ENCODE measurements at places on chromosomes 12 and 14. TPM values are rescaled to one million over a fixed set of nuclear protein-coding genes. Genes with fewer than 3 reads are reported as not detected.

CLMN gene
- 1.6 TPM for total RNA-seq

CIT gene
- 111 TPM for total RNA-seq

ATP23 gene
- total RNA-seq = 21.3 TPM

GALNT16 gene
- total RNA-seq = not detected

HOXC13 gene
- total RNA-seq = not detected

TFCP2 gene
- 38.8 TPM for total RNA-seq

GRCh38 chr12:23757541-23757962 is 191.9 kb downstream of the SOX5 start:
- no peaks in the 10 kb centered on the region for H3K4me1 ChIP-seq
- H3K4me3 ChIP-seq = no peak overlapping the region
- H3K27ac ChIP-seq = no peak overlapping the region
- no peak for DNase-seq
- H3K36me3 ChIP-seq = no peaks in the 10 kb centered on the region
- H3K27me3 ChIP-seq = no peaks in the 10 kb centered on the region

DNA sequence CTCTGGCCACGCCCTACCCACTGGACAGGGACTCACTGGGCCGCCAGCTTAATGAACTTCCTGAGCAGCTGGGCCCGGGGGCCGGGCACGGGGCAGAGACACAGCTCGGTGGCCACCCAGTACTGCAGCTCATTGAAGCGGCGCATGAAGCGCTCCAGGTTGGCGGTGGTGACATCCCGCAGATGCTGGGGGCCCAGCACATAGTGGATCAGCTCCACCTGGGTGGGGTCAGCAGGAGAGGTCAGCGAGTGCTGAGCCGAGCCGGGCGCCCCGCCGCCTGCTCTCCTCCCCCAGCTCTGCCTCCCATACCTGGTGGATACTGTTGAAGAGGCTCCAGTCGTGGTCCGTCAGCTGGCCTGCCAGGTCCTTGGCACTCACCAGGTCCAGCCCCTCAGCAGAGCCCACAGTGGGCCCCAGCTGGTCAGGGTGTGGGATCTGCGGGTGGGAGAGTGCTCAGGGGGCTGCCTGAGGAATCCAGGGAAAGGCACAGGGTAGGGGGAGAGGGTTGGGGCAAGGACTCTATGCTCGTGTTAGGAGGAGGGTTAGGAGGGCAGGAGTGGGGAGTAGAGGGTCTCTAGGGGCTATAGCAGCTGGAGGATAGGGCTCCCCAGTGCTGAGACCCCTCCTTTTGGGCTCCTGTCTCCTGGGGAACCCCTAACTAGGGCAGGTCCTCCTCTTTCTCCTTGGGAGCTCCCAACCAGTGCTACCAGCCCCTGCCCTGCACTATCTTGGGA is 15.5 kb upstream of the ENDOU start:
- H3K4me1 ChIP-seq = peaks cover 26% of the 10 kb centered on the region
- peak overlapping the region; percentile 34 for H3K27ac ChIP-seq
- peaks cover 16% of the 10 kb centered on the region for H3K27me3 ChIP-seq
- no peaks in the 10 kb centered on the region for H3K36me3 ChIP-seq
- DNase-seq = no peak
- H3K4me3 ChIP-seq = no peak overlapping the region

DNA sequence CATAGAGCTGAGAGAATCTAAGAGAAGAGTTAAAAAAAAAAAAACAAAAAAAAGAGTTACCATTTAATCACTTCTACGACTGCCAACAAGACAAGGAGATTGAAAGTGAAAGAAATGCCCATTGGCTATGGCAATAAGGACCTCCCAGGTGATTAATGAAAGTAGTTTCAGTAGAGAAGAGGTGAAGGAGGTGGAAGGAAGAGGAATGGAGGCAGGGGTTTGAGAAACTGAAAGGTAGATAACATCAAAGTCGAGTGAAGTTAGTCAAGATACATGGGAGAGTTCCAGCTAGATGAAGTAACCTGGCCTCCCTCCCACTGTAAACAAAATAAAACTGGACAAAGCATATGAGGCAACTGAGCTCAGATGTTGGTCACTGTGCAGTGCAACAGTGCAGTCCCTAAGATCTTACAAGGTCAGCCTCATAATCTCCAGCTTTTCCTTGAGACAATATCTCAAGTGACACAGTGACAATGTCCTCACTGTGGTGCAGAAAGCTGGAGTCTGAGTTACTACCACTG is 118.0 kb upstream of the CCDC198 start:
- no peak overlapping the region for H3K27ac ChIP-seq
- H3K36me3 ChIP-seq = no peaks in the 10 kb centered on the region
- H3K4me1 ChIP-seq = no peaks in the 10 kb centered on the region

DNA sequence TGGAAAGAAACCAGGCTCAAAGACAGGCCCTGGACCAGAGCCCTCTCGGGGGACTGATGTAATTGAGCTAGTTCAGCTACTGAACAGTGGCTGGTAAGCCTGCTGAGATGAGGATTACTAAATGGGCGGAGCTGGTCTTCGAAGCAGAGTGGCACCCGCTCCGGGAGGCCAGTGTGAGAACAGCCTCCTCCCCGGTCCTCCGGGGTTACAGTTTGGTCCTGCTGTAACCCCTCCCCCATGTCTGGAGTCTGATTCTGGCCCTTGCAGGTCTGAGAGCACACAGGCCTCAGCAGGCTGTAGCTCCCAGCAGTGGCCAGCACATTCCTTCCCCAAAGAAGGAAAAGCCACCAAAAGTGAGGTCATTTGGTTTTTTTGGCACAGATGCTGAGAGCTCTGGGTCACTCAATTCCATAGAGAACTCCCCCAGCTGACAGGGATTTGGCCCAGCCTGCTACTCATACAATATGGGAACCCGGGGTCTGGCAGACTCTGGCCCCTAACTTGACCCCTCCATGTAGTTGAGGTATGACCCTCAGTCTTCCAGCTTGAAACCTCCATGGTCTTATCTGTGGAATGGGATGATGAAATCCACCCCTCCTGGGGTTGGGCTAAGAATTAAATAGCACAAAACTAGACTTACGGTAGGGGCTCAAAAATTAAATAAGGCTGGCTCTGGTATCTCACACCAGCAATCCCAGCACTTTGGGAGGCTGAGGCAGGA is 39.0 kb downstream of the ACTN1 start:
- peaks cover 54% of the 10 kb centered on the region for H3K4me1 ChIP-seq
- peak overlapping the region; percentile 42 for H3K27ac ChIP-seq
- DNase-seq = no peak
- H3K27me3 ChIP-seq = no peaks in the 10 kb centered on the region

- no peak for DNase-seq
- H3K27me3 ChIP-seq = peaks cover 6% of the 10 kb centered on the region
- H3K4me3 ChIP-seq = no peak overlapping the region
Observed at GRCh38 chr14:93707475-93707874, 80.8 kb downstream of the PRIMA1 start.

- peak overlapping the region; percentile 97 for H3K4me3 ChIP-seq
- no peak for DNase-seq
- H3K27ac ChIP-seq = peak overlapping the region; percentile 96
- peaks cover 16% of the 10 kb centered on the region for H3K27me3 ChIP-seq
- peaks cover 55% of the 10 kb centered on the region for H3K4me1 ChIP-seq
Observed at GRCh38 chr14:64987438-64987767, 708 bp downstream of the FNTB start.

- H3K36me3 ChIP-seq = no peaks in the 10 kb centered on the region
- no peak overlapping the region for H3K27ac ChIP-seq
- H3K4me1 ChIP-seq = no peaks in the 10 kb centered on the region
- DNase-seq = no peak
- H3K27me3 ChIP-seq = no peaks in the 10 kb centered on the region
Observed at GRCh38 chr14:94473666-94474410, 2.2 kb downstream of the SERPINA9 start.

DNA sequence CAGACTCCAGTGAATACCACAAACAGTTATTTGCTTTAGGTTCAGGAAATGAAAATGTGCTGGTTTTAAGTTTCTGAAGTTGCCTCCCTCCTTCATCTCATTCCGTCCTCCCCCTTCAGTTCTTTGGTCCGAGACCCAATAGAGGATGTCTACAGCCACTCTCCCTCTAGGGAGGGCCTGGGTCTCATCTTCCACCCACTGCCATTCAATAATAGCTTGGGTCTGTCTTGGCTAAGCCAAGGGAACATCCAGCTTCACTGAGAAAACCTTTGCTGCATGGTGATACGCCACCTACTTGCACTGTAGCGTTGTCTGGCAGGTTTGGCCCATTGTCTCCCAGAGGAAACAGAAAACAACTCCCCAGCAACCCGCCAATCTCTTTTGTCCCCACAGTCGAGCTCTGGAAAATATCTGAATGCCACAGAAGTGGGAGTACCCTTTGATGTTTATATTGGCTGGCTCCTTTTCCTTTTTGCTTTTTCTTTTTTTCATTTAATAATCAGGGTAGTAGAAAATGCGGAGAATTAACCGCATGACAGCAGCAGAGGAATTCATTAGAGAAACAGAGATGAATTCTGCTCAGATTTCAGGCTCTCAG is 380.1 kb downstream of the RAD51B start:
- no peak overlapping the region for H3K4me3 ChIP-seq
- no peak overlapping the region for H3K27ac ChIP-seq
- DNase-seq = no peak
- H3K36me3 ChIP-seq = peaks cover 7% of the 10 kb centered on the region
- peaks cover 13% of the 10 kb centered on the region for H3K4me1 ChIP-seq

DNA sequence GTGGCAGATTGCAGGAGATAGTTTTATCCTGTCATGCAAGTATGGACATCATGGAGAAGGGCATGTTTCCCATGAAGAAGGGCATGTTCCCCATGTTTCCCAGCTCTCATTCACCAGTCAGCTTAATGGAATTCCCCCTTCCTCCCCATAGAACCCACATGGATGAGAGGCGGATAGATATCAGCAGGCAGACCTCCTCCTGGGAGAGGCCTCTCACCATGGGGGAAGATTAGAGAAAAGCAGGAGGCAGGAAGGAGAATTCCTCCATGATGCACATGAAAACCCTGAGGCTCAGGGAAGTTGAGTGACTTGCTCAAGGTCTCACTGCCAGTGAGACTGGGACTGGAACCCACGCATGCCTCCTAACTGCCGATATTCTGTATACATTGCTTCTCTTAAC is 92.9 kb upstream of the FOXN3 start:
- peaks cover 30% of the 10 kb centered on the region for H3K36me3 ChIP-seq
- peaks cover 56% of the 10 kb centered on the region for H3K4me1 ChIP-seq
- peak overlapping the region; percentile 72 for H3K4me3 ChIP-seq
- peak overlapping the region; percentile 98 for H3K27ac ChIP-seq
- no peaks in the 10 kb centered on the region for H3K27me3 ChIP-seq

DNA sequence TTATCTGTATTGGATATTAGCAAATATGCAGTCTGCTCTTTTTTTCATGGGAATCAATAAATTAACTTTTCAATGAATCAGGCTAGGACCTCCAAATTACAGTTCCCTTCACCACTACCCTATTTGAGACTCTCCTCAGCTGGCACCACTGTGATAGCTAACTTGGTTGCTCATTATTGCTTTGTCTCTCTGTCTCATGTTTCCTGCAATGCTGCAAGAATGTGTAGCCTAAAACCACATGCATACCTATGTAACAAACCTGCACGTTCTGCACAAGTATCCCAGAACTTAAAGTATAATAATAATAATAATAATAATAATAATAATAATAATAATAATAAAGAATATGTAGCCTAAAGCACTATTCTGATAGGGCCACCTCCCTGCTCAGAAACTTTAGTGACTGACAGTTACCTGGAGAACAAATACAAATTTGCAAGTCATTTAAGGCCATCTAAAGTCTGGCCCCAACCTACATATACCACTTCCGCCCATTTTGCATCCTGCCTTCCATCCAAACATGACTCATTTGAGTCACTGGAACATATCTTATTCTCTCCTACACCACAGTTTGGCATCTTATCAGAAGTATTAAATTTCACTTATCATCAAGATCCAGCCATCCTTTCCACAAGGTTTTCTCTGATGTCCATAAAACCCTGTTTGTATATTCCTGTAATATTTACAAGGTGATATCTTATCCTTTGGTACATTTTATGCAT is 215.1 kb downstream of the LRRK2 start:
- DNase-seq = no peak
- no peak overlapping the region for H3K4me3 ChIP-seq
- H3K36me3 ChIP-seq = no peaks in the 10 kb centered on the region
- no peak overlapping the region for H3K27ac ChIP-seq
- H3K4me1 ChIP-seq = no peaks in the 10 kb centered on the region

GRCh38 chr12:20549108-20549719 is 145.9 kb upstream of the SLCO1C1 start:
- H3K27me3 ChIP-seq = no peaks in the 10 kb centered on the region
- H3K36me3 ChIP-seq = no peaks in the 10 kb centered on the region
- DNase-seq = no peak

- DNase-seq = no peak
- no peaks in the 10 kb centered on the region for H3K27me3 ChIP-seq
- peaks cover 31% of the 10 kb centered on the region for H3K4me1 ChIP-seq
- no peak overlapping the region for H3K4me3 ChIP-seq
- no peak overlapping the region for H3K27ac ChIP-seq
- H3K36me3 ChIP-seq = no peaks in the 10 kb centered on the region
Observed at GRCh38 chr14:102951034-102951433, 28.6 kb downstream of the AMN start.

- peaks cover 33% of the 10 kb centered on the region for H3K27me3 ChIP-seq
- H3K27ac ChIP-seq = no peak overlapping the region
- H3K36me3 ChIP-seq = no peaks in the 10 kb centered on the region
- peak overlapping the region; percentile 55 for H3K4me3 ChIP-seq
- no peak for DNase-seq
Observed at GRCh38 chr14:24052656-24053547, 1.1 kb downstream of the CARMIL3 start.

DNA sequence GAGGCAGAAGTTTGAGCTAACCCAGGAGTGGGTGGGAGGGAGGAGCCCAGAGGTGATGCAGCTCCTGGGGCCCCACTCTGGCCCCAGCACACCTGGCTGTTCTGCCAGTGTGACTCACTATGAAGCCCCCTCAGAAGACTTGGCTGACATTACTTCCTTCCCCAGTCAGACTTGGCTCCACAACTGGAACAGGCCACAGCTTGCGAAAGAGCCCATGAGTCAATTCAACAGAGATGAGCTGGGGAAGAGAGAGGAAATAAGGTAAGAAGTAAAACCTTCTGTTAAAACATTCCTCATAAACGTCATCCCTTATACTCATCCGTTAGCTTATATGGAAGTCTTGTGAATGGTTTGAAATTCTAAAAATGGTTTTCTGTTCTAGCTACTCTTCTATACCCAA is 245.9 kb downstream of the ADAMTS20 start:
- DNase-seq = no peak
- no peaks in the 10 kb centered on the region for H3K4me1 ChIP-seq
- H3K27me3 ChIP-seq = no peaks in the 10 kb centered on the region
- no peak overlapping the region for H3K4me3 ChIP-seq
- H3K27ac ChIP-seq = no peak overlapping the region

GRCh38 chr14:26128931-26129671 is 468.7 kb downstream of the NOVA1 start:
- H3K36me3 ChIP-seq = no peaks in the 10 kb centered on the region
- H3K27me3 ChIP-seq = no peaks in the 10 kb centered on the region
- no peaks in the 10 kb centered on the region for H3K4me1 ChIP-seq
- DNase-seq = no peak
- no peak overlapping the region for H3K27ac ChIP-seq

- no peak for DNase-seq
- H3K4me1 ChIP-seq = peaks cover 7% of the 10 kb centered on the region
- no peak overlapping the region for H3K4me3 ChIP-seq
Observed at GRCh38 chr12:1117371-1117770, 126.3 kb downstream of the ERC1 start.

GRCh38 chr12:91009319-91009950 is 4.7 kb upstream of the EPYC start:
- H3K36me3 ChIP-seq = no peaks in the 10 kb centered on the region
- no peak for DNase-seq
- no peak overlapping the region for H3K27ac ChIP-seq
- H3K4me3 ChIP-seq = no peak overlapping the region
- H3K4me1 ChIP-seq = peaks cover 26% of the 10 kb centered on the region
